Cortex of kidney (tissue), 1 donor: ENCODE measurements at places on chromosomes 1 and 21.

DNA sequence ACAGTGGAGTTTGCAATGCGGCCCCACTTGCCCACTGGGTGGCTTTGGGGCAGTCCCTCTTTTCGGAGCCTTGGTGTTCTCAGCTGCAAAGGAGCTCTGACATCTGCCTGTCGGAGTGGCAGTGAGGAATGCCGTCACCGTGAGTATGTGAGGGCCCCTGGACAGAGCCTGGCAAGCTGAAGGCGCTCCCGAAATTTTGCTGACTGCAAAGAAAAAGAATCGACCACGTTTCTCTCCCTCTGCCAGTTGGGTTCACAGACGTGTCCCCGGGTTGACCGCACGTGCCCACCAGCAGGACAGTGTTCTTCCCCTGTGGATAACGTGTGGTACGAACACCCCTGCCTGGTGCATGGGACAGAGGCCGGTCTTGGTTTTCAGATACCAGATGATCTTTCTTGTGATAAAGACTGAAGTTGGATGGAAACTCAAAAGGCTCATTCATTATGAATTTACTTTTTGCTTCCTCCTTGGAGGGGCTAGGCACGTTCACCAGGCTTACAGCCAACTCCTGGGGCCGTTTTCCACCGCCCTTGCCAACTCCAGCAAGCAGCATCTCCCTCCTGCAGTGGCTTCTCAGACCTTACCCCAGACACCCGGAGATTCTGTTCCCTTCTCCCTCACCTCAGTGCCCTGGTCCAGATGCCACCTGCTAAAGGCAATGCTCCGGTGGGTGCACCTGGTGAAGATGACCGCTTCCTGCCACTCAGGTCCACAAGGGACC lies 29.7 kb downstream of the ECE1 start:
- no peak for DNase-seq

DNA sequence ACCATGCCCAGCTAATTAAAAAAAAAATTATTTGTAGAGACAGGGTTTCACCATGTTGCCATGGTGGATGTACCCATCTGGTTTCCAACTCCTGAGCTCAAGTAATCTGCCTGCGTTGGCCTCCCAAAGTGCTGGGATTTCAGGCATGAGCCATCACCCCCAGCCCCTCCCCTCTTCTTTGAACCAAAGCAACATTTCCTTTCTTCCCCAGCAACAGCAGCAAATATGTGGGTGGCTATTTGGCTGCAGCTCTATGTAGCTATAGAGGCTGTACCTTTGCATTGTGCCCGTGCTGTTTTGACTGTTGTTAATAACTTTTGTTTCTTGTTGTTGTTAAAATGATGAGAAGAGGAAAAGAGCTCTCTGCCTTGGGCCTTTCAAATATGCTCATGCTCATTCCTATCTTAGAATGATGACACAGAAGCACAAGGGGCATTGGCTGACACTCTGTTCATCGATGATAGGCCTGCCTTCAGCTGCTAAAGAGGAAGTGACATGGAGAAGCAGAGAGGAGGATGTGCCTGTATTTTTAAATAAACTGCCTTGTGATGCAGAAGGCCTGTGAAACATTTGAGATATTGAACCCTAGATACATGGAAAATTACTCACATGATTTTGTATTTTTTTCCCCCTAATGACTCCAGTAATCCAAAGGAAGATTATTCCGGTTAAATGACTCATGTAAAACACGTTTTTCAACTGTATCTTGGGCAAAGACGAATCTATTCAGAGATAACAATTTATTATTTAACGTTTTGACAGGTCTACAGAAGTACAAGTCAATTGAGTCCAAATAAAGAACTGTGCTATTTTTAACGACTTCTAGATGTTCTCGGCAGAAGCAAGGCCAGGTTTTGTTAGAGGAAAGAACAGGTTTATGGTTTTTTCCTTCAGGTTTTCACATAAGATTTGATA lies 20.5 kb upstream of the XPR1 start:
- no peak for DNase-seq

- DNase-seq, result no peak
These were observed 35.5 kb upstream of the ZNF362 start for GRCh38 chr1:33220676-33221384.

- no peak for DNase-seq
These were observed 10.1 kb upstream of the LRRC38 start for GRCh38 chr1:13523780-13524477.

- no peak for DNase-seq
These were observed 74.6 kb downstream of the SLC45A1 start for GRCh38 chr1:8392522-8392921.

GRCh38 chr1:175471039-175471800 lies 272.2 kb downstream of the TNR start:
- no peak for DNase-seq

- DNase-seq, result no peak
These were observed 666 bp downstream of the PAFAH2 start for GRCh38 chr1:25996966-25997827.
